IMR-90 (cell line): ENCODE measurements at places on chromosomes 11 and 22. TPM values are rescaled to one million over a fixed set of nuclear protein-coding genes. Genes with fewer than 3 reads are reported as not detected.

DNA sequence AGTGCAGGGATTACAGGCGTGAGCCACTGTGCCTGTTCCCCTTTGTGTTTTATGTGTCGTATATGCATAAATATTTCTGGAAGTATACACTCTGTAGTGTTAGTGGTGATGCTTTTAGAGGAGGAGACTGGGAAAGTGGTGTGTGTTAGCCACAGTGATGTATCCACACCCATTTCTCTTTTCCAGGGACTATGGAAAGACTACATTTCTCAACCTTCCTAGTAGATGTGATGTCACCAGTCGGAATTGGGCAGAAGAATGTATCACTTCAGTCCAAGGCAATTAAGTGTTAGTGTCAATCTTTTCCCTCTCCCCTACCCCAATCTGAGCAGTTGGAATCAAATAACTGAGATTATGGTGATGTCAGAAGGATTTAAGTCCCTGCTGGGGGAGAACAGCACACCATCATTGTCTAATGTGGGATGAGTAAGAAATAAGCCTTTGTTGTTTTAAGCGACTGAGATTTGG is 5.8 kb upstream of the ATG16L2 start:
- H3K36me3 ChIP-seq: peaks cover 3% of the 10 kb centered on the region; the same call in 1 of the 2 replicates
- no peak overlapping the region for H3K4me3 ChIP-seq
- no peaks in the 10 kb centered on the region for H3K27me3 ChIP-seq

DNA sequence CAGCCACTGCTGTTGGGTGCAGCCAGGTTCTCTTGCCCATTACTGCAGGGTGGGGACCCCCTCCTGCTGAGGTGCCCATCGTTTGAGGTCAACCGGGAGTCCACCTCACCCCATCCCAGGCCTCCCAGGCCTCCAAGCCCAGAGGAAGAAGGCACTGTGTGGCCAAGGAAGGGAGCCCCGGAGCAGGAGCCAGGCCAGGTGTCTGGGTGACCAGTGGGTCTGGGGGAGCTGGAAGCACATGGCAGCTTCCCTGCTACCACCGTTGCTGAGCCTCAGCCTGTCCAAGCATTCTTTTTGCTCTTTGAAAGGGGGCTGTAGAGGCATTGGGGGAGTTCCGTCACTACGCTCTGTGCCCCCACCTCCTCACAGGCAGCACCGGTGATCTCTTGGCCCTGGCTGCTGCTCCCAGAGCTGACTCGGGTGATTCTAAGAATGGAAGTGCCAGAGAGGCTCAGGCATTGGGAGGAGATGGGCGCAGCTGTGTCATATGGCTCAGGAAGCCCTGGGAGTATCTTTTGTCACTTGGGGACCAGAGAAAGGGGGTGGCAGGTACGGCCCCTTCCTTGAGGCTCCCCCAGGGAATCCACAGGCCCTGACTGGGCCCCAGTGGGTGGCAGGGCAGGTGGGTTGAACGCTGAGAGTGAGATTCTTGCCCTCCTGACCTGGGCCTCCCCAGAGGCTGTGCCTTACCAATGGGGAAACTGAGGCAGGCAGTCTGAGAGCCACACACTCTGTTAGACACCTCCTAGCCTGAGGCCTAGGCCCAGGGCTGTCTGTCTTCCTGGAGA is 1.9 kb downstream of the SEPTIN5 start:
- no peak overlapping the region for H3K27ac ChIP-seq
- H3K27me3 ChIP-seq: peaks cover 21% of the 10 kb centered on the region
- H3K4me1 ChIP-seq: peaks cover 15% of the 10 kb centered on the region

BIK gene
- polyA plus RNA-seq: 0.19 TPM in 1 of 2 replicates, not detected in the other

GRCh38 chr22:25833676-25834075 is 91.7 kb downstream of the MYO18B start:
- H3K4me1 ChIP-seq: no peaks in the 10 kb centered on the region
- no peaks in the 10 kb centered on the region for H3K36me3 ChIP-seq
- no peak overlapping the region for H3K27ac ChIP-seq
- no peaks in the 10 kb centered on the region for H3K27me3 ChIP-seq
- no peak overlapping the region for H3K4me3 ChIP-seq
- DNase-seq: no peak

DRD2 gene
- polyA plus RNA-seq: not detected in 2 replicates

DNA sequence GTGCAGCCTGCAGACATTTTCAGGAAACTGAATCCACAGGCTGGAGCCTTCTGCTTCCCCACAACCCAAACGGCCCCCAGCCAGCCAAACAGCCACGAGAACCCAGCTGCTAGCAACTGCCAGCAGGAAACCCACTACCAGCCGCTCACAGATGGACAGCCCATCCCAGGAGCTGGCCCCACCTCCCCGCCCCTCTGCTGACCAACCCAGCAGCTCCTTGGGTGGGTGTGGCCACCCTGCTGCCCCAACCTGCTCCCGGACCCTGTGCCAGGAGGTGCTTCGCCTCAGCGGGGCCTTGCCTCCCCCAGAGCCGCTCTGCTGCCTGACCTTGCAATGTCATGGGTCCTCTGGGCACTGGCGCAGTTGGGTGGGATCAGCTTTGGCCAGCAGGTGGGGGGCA is 8.2 kb upstream of the CCDC188 start:
- H3K36me3 ChIP-seq: no peaks in the 10 kb centered on the region
- peaks cover 13% of the 10 kb centered on the region for H3K27me3 ChIP-seq
- H3K4me3 ChIP-seq: no peak overlapping the region
- H3K4me1 ChIP-seq: peaks cover 2% of the 10 kb centered on the region; the same call in 1 of the 2 replicates
- H3K27ac ChIP-seq: no peak overlapping the region

MAPK12 gene
- 56.3 and 59.9 TPM in 2 replicates for polyA plus RNA-seq

TBX10 gene
- polyA plus RNA-seq: not detected in 2 replicates
